ENCODE measurements at places on chromosomes 13 and 19.

DNA sequence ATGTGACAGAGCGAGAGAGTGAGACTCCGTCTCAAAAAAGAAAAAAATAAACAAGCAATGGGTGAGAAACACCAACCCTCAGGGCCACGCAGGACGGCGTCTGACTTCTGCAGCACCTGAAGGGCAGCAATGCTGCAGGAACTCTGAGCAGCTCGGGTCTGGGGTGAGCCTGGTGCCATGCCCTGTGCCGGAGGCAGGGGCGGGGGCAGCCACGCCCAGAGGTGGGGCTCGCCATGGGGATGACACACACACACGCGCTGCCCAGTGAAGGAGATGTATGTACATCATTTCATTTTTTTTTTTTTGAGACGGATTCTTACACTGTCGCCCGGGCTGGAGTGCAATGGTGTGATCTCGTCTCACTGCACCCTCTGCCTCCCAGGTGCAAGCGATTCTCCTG lies 24.3 kb downstream of the GPX4 start:
- no peak for DNase-seq

- DNase-seq = no peak
Measured at GRCh38 chr19:55373306-55373992, 3.2 kb upstream of the TMEM190 start.

- no peak for DNase-seq
Measured at GRCh38 chr19:14580623-14581237, 2.2 kb upstream of the CLEC17A start.

- no peak for DNase-seq
Measured at GRCh38 chr19:21765151-21765550, 2.2 kb downstream of the ZNF100 start.

- DNase-seq = no peak
Measured at GRCh38 chr13:23460309-23460708, 26.8 kb upstream of the SACS start.

GRCh38 chr13:35961461-35962220 lies 169.5 kb downstream of the DCLK1 start:
- DNase-seq = no peak

DNA sequence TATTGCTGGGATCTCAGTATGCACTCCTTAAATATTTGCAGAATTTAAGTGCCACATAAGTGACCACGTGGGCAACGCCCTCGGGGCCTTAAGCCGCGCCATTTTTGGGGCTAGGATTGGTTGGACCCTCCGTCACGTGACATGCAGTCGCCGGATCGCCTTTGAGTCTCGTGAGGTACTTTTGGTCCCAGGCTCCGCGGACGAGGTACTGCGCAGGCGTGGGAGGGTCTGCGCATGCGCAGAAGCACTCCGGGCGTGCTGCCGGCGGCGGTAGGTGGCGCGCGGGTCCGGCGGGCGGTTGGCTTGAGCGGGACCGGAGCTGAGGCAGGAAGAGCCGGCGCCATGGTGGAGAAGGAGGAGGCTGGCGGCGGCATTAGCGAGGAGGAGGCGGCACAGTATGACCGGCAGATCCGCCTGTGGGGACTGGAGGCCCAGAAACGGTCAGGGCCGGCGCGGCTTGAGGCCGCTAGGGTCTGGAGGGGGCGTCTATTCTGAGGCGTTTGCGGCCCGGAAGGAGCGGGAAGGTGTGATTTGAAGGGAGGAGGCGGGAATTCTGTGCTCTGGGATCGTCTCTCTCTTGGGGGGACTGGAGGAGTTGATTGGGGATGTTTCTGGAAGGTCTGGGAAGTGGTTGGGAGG lies at the start of gene SAE1:
TSS of gene SAE1 (plus strand) at position 247 of the 639 bp plus-strand sequence. CDS start at position 343, 96 bp downstream.
- peak; percentile 88 for DNase-seq

DNA sequence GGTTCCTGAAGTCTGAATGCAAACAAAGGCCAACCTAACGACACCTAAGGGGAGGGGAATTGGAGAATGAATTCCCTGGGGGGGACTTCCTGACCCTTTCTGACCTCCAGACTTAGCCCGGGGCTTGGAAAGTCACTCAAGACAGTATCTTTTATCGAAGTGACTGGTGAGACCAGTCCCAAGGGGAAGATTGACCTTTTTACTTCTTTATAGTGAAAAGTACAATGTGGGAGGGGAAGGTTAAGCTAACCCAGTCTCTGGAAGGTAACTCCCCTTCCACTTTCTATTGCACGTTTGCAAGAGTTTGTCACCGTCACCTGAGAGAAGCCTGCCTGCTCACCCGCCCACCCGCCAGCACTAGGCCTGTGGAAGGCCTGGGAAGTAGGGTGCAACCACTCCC lies 111.9 kb downstream of the EFNB2 start:
- no peak for DNase-seq

- DNase-seq = no peak
Measured at GRCh38 chr13:31875134-31875533, 135.8 kb downstream of the RXFP2 start.

DNA sequence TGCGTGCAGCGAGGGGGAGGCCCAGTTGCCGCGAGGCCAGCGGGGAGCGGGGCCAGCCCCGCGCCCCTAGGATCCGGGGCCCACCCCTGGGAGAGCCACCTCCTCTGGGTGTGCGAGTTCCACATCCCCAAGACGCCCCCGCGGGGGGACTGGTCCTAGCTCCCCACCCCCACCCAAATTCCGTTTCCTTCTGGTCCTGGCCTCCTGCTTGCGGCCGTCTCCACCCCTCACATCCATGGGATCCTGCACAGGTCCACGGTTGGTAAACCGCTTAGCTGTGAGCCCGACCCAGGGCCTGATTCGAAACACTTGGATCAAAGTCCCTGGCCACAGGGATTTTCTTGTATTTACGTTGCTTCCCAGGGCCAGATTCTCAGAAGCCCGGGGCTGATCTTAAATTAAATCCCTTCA lies 324 bp upstream of the FBXO17 start:
- no peak for DNase-seq

DNA sequence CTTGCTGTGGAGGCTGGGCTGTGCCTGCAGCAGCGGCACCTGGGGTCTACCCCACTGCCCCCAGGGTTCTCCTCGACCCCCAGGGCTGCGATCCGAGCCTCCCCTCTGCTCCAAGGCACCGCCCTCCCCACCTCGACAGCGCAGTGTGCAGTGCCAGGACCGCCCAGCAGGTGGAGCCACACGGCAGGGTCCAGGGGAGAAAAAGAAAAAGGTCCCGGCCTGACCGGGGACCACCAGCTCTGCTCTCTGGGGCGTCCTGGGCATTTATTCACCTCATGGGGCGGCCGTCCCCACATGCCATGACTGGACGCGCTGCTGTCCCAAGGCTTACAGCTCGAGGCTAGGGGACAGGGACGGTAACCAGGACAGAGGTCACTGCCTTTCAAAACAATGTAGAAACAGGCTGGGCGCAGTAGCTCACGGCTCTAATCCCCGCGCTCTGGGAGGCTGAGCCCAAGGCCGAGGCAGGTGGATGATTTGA lies 10.6 kb downstream of the REXO1 start:
- no peak for DNase-seq

DNA sequence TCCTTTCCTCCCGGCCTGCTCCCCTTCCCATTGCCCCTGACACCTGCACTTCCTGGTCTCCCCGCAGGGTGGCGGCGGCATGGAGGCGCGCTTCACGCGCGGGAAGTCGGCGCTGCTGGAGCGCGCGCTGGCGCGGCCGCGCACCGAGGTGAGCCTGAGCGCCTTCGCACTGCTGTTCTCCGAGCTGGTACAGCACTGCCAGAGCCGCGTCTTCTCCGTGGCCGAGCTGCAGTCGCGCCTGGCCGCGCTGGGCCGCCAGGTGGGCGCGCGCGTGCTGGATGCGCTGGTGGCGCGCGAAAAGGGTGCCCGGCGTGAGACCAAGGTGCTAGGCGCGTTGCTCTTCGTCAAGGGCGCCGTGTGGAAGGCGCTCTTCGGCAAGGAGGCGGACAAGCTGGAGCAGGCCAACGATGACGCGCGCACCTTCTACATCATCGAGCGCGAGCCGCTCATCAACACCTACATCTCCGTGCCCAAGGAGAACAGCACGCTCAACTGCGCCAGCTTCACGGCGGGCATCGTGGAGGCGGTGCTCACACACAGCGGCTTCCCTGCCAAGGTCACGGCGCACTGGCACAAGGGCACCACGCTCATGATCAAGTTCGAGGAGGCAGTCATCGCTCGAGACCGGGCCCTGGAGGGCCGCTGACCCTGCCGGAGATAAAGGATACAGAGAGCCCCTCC lies 1.7 kb downstream of the TRAPPC5 start:
- no peak for DNase-seq

GRCh38 chr13:31769575-31769974 lies 30.2 kb downstream of the RXFP2 start:
- DNase-seq = no peak

DNA sequence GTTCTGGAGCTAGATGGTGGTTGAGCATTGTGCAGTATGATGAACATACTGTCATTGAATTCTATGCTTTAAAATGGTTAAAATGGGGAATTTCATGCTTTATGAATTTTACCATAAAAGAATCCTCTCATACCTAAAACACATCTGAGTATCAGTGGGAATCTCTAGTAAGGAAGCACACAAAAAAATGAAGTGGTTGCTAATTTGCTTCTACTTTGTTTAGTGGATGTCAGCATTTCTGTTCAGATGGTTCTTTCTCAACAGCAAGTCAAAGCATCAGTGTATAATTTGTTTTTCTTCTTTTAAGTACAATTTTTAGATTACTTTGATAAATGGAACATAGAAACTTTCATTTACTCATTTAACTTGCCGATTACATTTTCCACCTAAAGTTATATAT lies 52.1 kb upstream of the AKAP11 start:
- no peak for DNase-seq

DNA sequence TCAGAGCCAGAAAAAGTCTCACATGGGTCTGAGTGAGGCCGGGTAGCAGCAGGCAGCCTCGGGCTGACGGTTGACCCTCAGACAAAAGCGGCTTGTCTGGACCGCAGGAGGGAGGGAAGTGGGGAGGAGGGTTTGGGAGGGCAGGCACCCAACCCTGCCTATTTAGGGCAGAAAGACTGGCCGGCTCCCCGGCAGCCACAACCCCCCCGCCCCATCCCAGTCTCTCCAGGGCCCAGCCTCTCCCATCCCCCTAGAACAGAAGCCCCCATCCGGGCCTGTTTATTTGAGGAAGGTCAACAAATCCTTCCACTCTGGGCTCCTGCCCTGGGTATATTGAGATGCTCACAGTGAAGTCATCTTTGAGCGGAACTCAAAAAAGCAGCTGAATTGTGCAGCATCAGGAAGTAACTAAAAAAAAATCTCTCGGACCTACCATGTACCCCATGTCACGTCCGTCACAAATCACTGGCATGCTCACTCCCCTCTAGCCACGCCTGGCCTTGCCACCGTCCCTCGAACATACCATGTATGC lies 6.3 kb downstream of the DACT3 start:
- DNase-seq = no peak

DNA sequence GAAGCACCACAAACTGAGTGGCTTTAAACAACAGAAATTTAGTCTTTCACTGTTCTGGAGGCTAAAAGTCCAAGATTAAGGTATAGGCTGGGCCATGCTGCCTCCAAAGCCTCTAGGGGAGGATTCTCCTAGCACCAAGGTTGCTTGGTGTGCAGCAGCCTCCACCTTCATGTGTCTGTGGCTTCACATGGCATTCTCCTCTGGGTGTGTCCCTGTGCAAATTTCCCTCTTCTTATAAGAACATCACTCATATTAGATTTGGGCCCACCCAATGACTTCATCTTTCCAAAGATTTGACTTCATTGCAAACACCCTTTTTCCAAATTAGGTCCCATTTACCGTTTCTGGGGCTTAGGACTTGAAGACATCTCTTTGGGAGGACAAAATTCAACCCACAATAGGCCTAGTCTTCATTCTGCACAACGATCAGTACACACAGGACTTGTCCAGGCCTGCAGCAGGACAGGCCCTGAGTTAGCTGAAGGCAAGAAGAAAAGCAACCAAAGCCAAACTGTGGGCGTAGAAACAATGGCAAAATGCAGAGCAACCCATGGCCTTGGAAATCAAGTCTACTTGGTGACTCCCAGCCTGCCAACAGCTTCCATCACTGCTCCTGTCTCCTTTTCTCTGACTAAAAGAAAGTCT lies 521.2 kb upstream of the NBEA start:
- no peak for DNase-seq

DNA sequence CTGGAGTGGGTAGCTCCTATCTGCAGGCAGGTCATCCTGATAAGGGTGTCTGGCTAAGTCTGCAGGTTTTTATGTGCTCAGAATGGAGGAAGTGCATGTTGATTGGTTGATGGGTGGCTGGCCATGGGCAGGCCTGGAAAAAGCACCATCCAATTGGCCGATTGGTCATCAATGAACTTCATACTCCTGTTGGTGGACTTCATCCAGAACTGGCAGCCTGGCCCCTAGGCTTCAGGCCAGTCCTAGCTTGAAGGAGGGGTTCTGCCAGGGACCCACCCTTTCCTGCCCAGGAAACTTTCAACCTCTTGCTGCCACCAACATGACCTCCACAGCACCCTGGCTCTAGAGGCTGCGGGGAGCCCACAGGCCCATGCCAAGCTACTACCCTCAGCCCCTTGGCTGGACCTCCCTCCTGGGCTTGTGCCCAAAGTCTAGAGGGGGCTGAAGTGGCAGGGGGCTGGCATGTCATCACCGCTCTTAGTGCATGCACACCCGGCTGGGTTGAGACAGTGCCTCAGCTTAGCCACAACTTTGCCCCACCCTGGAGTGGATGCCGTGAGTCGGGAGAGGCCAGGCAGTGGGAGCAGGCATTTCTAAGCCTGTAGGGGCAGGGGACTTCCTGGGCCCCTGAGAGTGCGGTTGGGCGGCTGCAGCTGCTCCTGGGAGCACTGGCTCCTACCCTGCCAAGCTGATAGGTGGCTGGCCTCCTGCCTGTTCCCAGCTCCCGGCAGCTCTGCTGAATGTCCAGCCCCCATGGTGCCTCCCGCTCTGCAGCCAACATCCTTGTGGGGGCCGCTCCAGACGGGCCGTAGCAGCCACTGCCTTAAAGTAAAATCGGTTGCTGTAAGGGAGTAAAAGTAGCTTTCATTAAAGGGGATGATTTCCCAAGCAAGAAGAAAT lies 13.2 kb downstream of the DNAJC15 start:
- no peak for DNase-seq

DNA sequence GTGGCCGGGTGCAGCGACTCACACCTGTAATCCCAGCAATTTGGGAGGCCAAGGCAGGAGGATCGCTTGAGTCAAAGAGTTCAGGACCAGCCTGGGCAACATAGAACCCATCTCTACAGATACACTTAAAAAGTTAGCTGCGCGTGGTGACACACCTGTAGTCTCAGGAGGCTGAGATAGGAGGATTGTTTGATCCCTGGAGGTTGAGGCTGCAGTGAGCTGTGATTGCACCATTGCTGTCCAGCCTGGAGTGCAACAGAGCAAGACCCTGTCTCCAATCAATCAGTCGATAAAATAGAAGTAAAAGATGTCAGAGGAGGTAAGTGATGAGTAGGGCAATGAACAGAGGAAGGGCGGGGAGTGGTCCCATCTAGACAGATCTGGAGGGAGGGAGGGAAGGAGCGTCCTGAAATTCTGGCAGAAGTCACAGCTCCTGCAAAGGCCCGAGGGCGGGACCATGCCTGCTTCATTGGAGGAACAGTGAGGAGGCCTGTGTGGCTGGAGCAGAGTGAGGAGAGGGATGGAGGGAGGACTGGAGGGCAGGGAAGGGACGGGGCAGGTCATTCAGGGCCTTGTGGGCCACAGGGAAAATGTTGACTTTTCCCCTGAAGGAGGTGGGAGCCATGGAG lies 9.7 kb downstream of the SMIM24 start:
- no peak for DNase-seq

- DNase-seq = peak; percentile 95
Measured at GRCh38 chr19:52140032-52140710, 433 bp upstream of the ZNF616 start.

All from stimulated activated CD8-positive, alpha-beta memory T cell treated with anti-CD3 and anti-CD28 coated beads, Interleukin-12 subunit alpha, Interleukin-12 subunit beta, amount 100 ng/mL, for 4 hours (primary cell).